ENCODE measurements at places on chromosomes 7 and 10. TPM values are rescaled to one million over a fixed set of nuclear protein-coding genes. Genes with fewer than 3 reads are reported as not detected.

GRCh38 chr10:113945687-113946085 is 91.2 kb downstream of the NHLRC2 start:
- H3K4me1 ChIP-seq = peaks cover 38% of the 10 kb centered on the region
- no peaks in the 10 kb centered on the region for H3K36me3 ChIP-seq
- no peak overlapping the region for H3K4me3 ChIP-seq
- no peaks in the 10 kb centered on the region for H3K27me3 ChIP-seq
- no peak for DNase-seq

DNA sequence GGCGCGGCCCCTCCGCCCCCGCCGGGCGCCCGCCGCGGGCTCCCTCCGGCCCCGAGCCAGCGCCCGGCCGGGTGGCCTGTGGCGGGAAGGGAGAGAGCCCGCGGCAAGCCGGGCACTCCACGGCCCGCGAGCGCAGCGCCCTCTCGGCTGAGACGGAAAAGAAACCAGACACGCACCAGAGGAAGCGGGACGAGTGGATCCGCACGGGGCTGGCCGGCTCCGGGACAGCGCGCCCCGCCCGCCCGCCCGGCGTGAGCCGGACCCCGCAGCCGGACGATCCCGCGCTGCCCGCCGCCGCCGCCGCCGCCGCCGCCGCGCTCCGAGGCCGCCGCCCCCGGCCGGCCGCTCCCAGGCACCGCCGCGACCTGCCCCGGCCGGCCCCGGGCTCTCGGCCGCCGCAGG is 300 bp downstream of the ARHGAP21 start:
- H3K27ac ChIP-seq = peak overlapping the region; percentile 63
- no peak for DNase-seq
- peaks cover 22% of the 10 kb centered on the region for H3K4me1 ChIP-seq
- H3K4me3 ChIP-seq = peak overlapping the region; percentile 57
- peaks cover 2% of the 10 kb centered on the region for H3K36me3 ChIP-seq

GRCh38 chr7:90708841-90709317 is 112.8 kb downstream of the CDK14 start:
- peaks cover 50% of the 10 kb centered on the region for H3K4me1 ChIP-seq
- no peaks in the 10 kb centered on the region for H3K27me3 ChIP-seq
- no peak overlapping the region for H3K4me3 ChIP-seq
- no peaks in the 10 kb centered on the region for H3K36me3 ChIP-seq
- no peak for DNase-seq
- peak overlapping the region; percentile 37 for H3K27ac ChIP-seq

DNA sequence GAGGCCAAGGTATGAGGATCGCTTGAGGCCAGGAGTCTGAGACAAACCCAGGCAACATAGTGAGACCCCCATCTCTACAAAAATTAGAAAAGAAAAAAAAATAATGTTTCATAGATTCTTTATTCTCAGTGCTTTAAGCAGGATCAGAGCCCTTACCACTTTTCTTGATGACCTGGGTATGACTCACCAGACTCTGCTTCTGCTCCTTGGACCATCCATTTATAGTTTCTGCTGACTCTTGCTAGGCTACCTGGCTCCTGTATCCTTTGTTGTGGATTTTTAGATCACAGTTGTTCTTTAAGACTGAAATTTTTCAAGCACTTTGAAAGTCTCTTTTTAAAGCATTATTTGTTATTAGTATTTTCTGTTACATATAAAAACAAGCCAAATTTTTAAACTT is 411.1 kb downstream of the GFRA1 start:
- peaks cover 4% of the 10 kb centered on the region for H3K36me3 ChIP-seq
- no peak overlapping the region for H3K4me3 ChIP-seq
- DNase-seq = no peak
- H3K27ac ChIP-seq = no peak overlapping the region
- peaks cover 3% of the 10 kb centered on the region for H3K4me1 ChIP-seq
- H3K27me3 ChIP-seq = no peaks in the 10 kb centered on the region

DNA sequence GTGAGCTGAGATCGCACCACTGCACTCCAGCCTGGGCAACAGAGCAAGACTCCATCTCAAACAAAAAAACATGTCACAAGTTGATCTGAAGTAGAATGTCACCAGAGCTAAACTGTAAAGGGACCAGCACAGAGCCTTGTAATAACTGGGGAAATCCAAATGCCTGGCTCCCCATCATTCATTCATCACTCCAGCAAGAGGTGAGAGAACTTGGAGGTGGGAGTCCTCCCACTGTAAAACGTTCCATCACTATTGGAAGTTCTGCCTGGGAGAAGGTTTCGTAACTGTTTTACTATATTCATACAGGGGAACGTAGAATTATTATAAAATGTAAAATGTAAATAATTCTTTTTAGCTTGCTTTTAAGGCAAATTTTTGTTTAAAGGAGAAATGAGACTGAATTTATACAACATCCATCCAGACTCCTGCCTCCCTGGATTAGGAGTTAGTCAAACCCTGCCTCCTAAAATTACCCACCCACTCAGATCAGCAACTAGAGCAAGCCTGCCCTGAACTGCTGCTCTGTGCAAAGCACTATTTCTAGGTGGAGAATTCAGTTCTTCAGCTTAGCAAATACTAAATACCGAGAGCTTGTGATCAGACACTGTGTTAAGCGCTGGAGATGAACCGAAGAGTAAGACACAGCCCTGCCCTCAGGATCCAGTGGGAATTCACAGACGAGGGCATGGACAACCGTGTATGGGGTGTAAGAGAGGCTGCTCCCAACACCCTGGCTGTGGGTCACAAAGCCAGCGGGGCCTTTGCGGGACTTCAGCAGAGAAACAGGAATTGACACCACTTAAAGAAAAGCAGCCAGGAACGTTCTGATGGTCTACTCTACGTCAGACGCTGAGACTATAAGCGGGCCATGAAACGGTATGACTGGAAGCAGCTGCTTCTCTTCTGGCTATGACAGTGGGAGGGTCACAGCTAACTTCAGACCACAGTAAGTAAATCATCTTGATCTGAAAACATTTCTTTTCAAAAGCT is 208.3 kb downstream of the ZMYND11 start:
- peaks cover 16% of the 10 kb centered on the region for H3K4me1 ChIP-seq
- DNase-seq = no peak
- H3K4me3 ChIP-seq = no peak overlapping the region
- no peaks in the 10 kb centered on the region for H3K27me3 ChIP-seq
- peaks cover 24% of the 10 kb centered on the region for H3K36me3 ChIP-seq
- H3K27ac ChIP-seq = no peak overlapping the region

GRCh38 chr10:88063861-88064557 is 200.6 kb downstream of the PTEN start:
- H3K4me1 ChIP-seq = peaks cover 25% of the 10 kb centered on the region
- H3K36me3 ChIP-seq = no peaks in the 10 kb centered on the region
- no peak overlapping the region for H3K27ac ChIP-seq
- no peaks in the 10 kb centered on the region for H3K27me3 ChIP-seq
- H3K4me3 ChIP-seq = no peak overlapping the region
- no peak for DNase-seq

- H3K27me3 ChIP-seq = no peaks in the 10 kb centered on the region
- H3K27ac ChIP-seq = peak overlapping the region; percentile 96
- no peak overlapping the region for H3K4me3 ChIP-seq
- DNase-seq = no peak
- peaks cover 3% of the 10 kb centered on the region for H3K36me3 ChIP-seq
These were observed 339.4 kb downstream of the FRMD4A start for GRCh38 chr10:13991353-13991752.

- H3K27me3 ChIP-seq = no peaks in the 10 kb centered on the region
- H3K4me3 ChIP-seq = no peak overlapping the region
- peaks cover 3% of the 10 kb centered on the region for H3K4me1 ChIP-seq
- DNase-seq = no peak
- H3K36me3 ChIP-seq = no peaks in the 10 kb centered on the region
These were observed 208.5 kb downstream of the FOXP2 start for GRCh38 chr7:114623146-114623545.

DNA sequence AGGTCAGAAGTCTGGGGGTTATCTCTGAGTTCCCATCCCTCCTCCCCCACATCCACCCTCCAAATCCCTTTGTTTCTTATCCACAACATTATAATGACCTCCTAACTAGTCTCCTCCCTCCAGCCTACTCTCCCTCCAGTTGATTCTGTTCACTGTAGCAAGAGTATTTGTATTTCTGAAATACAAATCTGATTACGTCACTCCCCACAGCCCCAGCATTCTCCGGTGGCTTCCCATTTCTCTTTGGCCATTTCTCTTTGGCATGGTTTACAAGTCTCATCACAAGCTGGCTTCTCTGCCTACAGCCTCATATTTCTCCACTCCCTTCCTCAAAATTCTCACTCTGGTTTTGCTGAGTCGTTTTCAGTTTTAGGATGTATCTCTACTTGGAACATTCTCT is 24.6 kb upstream of the MRPS33 start:
- peaks cover 1% of the 10 kb centered on the region for H3K27me3 ChIP-seq
- H3K27ac ChIP-seq = no peak overlapping the region
- no peak for DNase-seq
- no peak overlapping the region for H3K4me3 ChIP-seq

GRCh38 chr7:5420881-5421713 is 2.5 kb downstream of the TNRC18 start:
- DNase-seq = no peak
- H3K36me3 ChIP-seq = peaks cover 4% of the 10 kb centered on the region
- peaks cover 22% of the 10 kb centered on the region for H3K4me1 ChIP-seq
- no peaks in the 10 kb centered on the region for H3K27me3 ChIP-seq

- no peak overlapping the region for H3K4me3 ChIP-seq
- H3K27me3 ChIP-seq = peaks cover 13% of the 10 kb centered on the region
- DNase-seq = no peak
- no peak overlapping the region for H3K27ac ChIP-seq
These were observed 175.1 kb downstream of the COBL start for GRCh38 chr7:51141451-51142003.

DNA sequence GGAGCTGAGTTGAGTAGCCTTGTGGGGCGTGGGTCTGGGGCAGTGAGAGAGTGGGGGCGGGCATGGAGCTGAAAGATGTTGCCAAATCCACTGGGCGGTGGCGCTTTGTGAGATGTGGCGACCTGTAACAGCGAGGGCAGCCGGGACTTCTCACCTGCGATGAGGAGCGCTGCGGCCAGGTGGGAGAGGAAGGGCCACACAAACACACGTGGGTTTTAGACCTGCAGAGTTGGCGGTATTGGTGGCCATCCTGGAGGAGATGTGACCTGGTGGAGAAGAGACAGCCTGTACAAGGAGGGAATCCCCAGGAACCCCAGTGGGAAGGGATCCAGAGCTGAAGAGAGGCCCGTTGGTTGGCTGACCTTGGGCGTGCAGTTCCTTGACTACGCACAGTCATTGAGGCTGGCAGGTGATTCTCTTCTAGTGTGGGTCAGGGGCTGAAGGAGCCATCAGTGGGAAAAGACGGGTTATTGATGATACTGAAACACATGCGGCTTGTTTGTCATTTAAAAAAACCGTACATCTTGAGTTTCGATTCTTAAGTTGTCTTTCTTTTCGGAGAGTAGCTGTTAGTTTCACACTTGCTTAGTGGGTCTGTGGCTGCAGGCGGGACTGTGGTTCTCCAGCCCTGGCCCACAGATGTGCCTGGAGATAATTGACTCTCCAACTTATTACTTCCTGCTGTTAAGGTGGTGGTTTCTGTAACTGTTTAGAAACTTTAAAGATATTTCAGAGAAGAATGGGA is 2.4 kb downstream of the CHST12 start:
- no peak for DNase-seq
- H3K27ac ChIP-seq = peak overlapping the region; percentile 41
- H3K4me1 ChIP-seq = peaks cover 37% of the 10 kb centered on the region
- no peak overlapping the region for H3K4me3 ChIP-seq
- H3K27me3 ChIP-seq = no peaks in the 10 kb centered on the region

DNA sequence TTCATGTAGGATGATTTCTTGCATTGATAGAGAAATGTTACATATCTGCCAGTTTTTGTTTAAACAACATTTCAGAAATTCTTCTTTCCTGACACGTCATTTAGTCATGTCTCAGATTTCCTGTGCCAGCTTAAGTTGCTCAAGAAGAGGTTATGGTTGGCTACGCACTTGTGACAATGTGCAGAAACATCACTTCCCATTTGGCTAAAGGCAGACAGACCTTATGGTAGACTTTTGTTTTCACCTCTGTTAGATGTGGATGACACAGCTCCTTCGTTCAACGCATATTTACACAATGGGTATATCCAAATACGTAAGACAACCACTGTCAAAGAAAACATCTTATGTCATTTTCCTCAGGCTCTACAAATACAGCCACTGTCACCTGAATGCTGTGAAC is 125.8 kb downstream of the DOCK4 start:
- no peaks in the 10 kb centered on the region for H3K36me3 ChIP-seq
- peak overlapping the region; percentile 98 for H3K27ac ChIP-seq
- H3K4me3 ChIP-seq = peak overlapping the region; percentile 72
- H3K27me3 ChIP-seq = no peaks in the 10 kb centered on the region
- peaks cover 71% of the 10 kb centered on the region for H3K4me1 ChIP-seq

- H3K4me1 ChIP-seq = peaks cover 37% of the 10 kb centered on the region
- H3K27me3 ChIP-seq = no peaks in the 10 kb centered on the region
- H3K27ac ChIP-seq = no peak overlapping the region
- H3K36me3 ChIP-seq = no peaks in the 10 kb centered on the region
These were observed 39.9 kb downstream of the AVL9 start for GRCh38 chr7:32535162-32535702.

- H3K4me1 ChIP-seq = peaks cover 42% of the 10 kb centered on the region
- no peaks in the 10 kb centered on the region for H3K36me3 ChIP-seq
- H3K4me3 ChIP-seq = no peak overlapping the region
These were observed 9.8 kb downstream of the LFNG start for GRCh38 chr7:2529161-2530070.

DNA sequence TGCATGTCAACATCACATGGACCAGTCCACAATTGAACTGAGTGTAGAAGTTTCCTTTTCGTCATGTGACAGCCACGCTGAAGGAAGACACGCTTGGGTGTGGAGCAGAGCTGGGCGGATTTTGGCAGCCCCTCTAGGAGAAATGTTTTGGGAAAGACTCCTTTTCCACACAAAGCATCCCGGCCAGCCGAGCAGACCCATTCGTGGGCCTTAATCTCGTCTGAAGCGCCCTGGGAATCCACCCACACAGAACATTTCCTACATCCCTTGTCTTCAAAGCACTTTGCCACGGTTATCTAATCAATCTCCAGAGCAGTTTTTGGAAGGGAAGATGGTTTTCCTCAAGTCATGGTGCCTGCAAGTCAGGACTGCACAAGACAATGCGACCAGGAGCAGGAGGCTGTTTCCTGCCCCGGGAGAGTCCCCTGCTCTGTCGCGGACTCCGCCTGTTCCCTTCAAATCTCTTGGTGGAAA is 8.4 kb upstream of the IFT22 start:
- no peak overlapping the region for H3K4me3 ChIP-seq
- no peaks in the 10 kb centered on the region for H3K4me1 ChIP-seq
- no peaks in the 10 kb centered on the region for H3K36me3 ChIP-seq
- no peak for DNase-seq
- no peaks in the 10 kb centered on the region for H3K27me3 ChIP-seq
- H3K27ac ChIP-seq = no peak overlapping the region

DNA sequence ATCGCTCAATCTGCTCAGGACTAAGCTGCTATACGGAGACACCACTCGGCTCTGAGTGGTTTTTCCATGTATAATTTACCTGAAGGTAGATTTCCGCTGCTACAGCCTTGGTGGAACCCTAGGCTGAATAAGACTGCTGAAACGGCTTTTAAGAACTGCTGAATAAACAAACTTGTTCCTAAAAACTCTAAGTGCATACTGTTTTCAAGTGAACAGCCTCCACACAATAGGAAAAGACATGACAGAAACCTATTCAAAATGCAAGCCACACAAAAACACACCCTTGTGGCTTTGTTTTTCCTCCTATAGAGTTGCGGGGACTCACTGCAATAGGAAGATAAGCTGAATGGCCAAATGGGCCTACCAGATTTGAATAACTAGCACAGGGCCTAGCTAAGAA is 117.2 kb downstream of the UBE2H start:
- no peak overlapping the region for H3K4me3 ChIP-seq
- H3K27ac ChIP-seq = no peak overlapping the region
- peaks cover 61% of the 10 kb centered on the region for H3K4me1 ChIP-seq

The ZP3 gene
- total RNA-seq = not detected

The DNAJC12 gene
- total RNA-seq = 10.2 TPM

The MARCHF5 gene
- total RNA-seq = 35.3 TPM

The CHAT gene
- total RNA-seq = not detected

The AGAP4 gene
- total RNA-seq = 6.8 TPM

The SUN3 gene
- total RNA-seq = not detected

The PAX4 gene
- not detected for total RNA-seq

The ZNF727 gene
- not detected for total RNA-seq
